ENCODE measurements at places on chromosomes 13 and 19.

DNA sequence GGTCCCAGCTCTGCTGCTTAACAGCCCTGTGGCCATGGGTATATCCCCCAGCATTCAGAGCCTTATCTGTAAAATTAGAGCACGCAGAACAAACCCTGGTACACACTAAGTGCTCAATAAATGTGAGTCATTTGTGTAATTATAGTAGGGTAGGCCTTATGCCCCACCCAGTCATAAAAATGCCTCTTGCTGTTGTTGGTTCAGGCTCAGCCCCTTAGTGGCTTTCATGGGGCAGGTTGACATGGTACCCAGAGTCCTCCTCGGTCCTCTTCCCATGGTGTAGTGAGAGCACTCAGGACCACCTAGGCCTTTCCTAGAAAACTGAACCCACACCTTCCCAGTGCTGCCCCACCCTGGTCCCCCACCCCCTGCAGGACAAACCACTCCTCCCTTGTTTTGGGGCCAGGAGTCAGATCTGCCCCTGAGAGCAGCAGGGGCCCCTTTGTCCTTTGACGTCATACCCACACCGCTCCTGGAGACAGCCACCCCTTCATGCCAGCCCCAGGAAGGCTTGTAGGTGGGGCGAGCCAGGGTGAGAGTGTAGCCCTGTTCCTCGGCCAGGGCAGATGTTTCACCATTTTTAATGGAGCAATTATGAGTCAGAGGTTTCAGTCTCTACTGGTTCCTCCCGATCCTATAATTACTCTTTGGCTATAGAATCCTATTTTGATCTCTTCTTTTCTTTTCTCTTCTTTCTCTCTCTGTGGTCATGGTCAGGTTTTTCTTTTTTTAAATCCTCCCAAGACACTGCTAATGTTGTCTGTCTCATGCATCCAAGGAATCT lies 36.8 kb downstream of the ACTN4 start:
- DNase-seq = no peak

DNA sequence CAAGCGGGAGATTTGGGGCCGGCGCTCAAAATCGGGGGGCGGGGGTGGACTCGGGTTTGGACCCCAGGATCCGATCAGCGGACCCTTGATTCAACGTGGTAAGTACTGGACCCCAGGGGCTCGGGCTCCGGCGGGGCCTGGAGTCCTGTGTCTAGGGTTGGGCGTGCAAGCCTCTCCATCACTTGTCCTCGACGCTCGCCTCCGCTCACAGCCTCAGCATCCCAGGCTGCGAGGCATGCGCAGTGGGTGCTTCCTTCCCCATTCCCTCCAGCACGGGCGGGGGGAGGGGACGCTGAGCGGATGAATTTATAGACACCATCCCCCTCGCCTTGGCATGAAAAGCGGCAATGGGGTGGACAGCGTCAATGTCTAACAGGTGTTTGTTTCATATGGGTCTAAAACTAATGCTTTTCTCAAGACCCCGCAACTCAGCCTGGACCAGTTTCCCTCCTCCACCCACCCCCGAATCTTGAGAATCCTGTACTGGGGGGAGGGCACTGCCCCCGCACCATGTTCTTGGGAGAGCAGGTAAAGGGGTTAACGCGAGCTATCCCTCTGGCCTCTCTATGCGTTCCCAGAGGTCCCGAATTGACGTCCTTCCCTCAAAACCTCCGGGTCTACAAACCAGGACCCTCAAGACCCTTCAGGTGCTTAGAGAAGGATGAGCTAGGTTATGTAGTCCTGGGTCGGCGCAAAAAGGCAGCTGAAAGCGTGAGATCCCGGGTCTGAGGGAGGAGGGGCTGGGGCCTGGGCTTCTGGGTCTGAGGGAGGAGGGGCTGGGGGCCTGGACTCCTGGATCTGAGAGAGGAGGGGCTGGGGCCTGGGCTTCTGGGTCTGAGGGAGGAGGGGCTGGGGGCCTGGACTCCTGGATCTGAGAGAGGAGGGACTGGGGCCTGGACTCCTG lies 579 bp downstream of the CPT1C start:
- peak; percentile 73 for DNase-seq

- no peak for DNase-seq
These were observed 23.1 kb downstream of the SIGLEC5 start for GRCh38 chr19:51607077-51607476.

DNA sequence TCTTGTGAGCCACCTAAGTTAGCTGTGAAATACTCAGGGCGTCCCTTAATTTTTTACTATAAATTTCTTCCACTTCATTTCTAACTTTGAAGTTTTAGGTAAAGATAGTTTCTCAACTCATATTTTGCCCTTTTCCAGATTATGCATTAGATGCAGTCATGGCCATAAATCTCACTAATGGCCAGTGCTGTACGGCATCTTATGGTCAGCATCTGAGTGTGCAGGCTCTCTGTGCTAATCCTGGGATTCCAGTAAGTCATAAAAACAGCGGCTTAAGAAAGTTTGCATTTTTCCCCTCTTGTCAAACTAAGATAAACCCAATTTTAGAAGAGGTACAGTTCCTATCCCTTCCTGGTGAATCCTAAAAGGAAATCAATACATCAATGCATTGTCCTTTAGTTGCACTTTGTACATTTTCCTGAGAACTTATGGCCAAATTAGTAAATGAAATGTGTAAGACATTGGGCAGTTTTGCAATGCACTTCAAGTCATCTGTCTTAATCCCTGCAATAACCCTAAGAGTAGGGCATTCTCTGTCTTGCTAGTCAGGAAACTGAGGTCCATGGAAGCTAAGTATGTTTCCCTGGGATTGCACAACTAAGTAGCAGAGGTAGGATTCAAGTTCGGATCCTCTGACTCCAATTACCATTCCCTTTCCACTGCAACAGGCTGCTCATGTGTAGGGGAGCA lies 146.2 kb downstream of the DCT start:
- no peak for DNase-seq

- DNase-seq = no peak
These were observed 10.2 kb upstream of the SUPT20H start for GRCh38 chr13:37069597-37070103.

DNA sequence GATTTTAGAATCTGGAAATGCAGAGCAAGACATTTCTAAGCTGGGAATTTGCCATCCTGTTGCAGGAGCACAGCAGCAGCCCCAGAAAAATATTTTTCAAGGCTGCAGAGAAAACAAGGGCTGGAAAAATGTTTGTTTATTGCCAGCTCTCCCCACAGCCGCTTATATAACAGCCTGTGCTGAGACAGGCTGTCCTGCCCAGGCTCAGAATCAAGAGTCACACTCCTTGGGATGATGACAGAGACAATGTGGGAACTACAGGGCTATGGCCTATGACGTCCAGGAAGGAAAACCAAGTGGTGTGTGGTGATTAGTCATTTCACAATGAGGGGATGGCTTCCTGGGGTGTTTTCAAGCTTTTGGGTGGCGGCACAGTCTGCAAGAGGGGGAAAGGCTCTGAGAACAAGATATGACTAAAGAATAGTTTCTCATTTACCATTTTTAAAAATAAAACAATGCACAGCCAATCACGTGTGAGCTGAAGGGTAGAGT lies 136.3 kb upstream of the SERP2 start:
- no peak for DNase-seq

DNA sequence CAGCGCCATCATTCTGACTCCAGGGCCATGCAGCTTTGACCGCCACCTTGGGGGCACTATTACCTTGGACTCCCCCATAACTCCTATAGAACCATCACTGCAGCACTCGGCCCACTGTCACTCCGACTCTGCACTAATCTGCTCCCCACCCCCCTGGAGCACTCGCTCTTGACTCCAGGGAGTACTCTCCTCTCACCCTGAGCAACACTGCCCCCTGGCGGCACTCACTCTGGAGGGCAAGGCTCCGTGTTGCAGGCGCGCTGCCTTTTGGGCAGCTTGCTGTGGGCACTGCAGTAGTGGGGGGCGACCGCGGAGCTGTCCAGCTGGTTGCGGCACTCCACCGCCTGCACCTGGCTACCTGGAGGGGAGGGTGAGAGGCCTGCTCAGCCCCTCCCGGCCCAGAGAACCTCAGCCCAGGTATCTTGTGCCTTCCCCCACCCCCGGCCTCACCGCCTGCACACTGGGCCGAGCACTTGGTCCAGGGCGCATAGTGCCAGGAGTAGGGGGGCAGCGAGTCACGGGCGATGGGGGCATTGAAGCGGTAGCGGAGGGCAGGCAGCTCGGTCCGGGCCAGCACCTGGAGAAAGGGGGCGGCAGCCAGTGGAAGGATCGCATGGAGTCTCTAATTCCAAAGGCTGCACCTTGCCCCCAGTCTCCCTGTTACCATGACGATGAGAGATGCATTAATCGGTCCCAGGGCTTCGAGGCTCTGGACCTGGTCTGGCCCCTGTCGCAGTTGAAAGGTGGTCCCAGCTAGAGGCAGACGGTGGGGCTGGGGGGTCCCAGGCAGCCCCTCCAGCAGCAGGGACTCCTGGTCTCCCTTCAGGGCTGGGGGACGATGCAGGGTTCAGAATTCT lies 8.9 kb upstream of the MYO1F start:
- no peak for DNase-seq

- DNase-seq = peak; percentile 90
These were observed 539 bp upstream of the ZNF667 start for GRCh38 chr19:56477429-56478338.

DNA sequence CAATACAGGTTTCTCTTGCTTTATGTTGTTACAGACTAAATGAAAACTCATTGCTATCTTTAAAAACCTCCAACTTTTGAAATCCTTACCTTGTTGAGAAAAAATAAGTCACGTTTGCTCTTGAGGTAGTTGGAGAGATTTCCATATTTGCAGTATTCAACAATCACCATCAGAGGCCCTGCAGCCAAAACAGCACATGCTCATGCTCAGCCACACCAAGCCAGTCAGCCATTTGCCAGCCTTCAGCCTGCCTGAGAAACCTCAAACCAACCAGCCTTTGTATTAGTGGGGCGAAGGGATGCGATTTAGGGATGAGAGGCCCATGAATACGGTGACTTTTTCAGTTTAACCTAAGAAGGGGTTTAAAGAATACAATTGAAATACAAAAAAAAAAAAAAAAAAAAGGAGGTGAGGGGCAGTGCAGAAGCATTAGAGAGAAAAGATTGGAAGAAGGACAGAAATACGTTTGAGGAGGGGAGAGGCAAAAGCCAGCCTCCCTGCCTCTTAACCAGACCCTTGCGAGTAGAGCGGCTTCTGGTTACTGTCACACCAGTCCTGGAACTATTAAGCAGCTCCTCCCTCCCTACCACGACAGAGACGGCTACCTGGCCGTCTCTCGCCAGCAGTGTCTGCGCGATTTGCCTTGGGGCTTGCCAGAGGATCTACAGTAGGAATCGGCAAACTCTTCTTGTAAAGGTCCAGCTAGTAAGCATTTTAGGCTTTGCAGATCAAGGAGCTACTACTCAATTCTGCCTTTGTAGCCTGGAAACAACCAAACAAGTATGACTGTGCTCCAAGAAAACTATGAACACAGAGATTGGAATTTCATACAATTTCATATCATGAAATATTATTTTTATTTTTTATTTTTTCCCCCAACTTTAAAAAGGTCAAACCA lies 167.3 kb downstream of the FLT1 start:
- DNase-seq = peak; percentile 74

GRCh38 chr13:19634256-19634740 lies 839 bp downstream of the MPHOSPH8 start:
- no peak for DNase-seq
